Fibroblast of the aortic adventitia (primary cell): ENCODE measurements at places on chromosomes 11 and 22.

- DNase-seq: no peak
Observed at GRCh38 chr22:17137861-17138425, 16.8 kb upstream of the TMEM121B start.

- no peak for DNase-seq
Observed at GRCh38 chr11:26599876-26600434, 27.9 kb upstream of the MUC15 start.

- DNase-seq: peak; percentile 66
Observed at GRCh38 chr11:14308114-14308896, 50.7 kb downstream of the RRAS2 start.

DNA sequence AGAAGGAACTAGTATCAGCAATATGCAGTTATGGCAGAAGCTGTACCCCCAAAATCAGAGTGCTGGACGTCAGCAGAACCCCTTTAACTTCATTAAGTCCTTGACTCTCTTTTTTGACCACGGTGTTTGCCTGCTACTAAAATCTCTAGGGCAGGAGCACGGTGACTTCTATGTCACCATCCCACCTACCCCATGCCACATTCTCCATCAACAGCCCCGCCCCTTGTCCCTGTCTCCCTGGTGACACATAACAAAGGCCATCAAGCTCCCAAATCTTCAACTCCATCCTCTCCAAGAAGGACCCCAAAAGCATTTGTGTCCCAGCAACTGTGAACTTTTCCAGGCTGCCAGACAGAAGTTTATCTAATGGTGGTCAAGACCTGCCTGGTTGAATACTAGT lies 894 bp downstream of the ADA2 start:
- no peak for DNase-seq

GRCh38 chr11:70142221-70142875 lies 60.7 kb upstream of the FADD start:
- DNase-seq: no peak

GRCh38 chr11:34773826-34774225 lies 142.4 kb downstream of the APIP start:
- DNase-seq: peak; percentile 34

DNA sequence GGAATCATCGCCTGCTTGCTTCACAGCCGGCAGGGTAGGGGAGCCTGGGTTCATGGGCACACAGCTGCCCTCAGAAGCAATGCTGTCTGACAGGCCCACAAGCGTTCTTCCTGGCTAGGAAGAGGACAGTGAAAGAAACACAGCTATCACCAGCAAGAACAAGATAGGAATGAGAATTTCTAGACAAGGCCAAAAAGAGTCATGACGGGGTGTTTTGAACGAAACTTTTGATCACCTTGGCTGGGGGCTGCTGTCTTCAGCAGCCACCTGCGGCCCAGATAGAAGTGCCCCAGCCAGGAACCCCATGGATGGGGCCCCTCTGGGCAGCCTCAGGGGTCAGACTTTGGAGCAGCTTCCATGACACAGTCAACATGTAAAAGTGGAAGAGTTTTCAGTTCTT lies 41.8 kb downstream of the GAB4 start:
- no peak for DNase-seq
